ENCODE measurements at places on chromosomes 3 and 15.

GRCh38 chr3:4852780-4853748, 126.2 kb upstream of the BHLHE40 start:
- no peak overlapping the region for H3K4me3 ChIP-seq
- no peaks in the 10 kb centered on the region for H3K36me3 ChIP-seq
- H3K4me1 ChIP-seq = peaks cover 17% of the 10 kb centered on the region

- no peak overlapping the region for H3K4me3 ChIP-seq
- H3K27me3 ChIP-seq = no peaks in the 10 kb centered on the region
- H3K27ac ChIP-seq = no peak overlapping the region
- peak; percentile 46 for DNase-seq
- H3K4me1 ChIP-seq = peaks cover 8% of the 10 kb centered on the region
- H3K36me3 ChIP-seq = no peaks in the 10 kb centered on the region
Measured at GRCh38 chr15:70127288-70127746, 29.6 kb upstream of the TLE3 start.

- H3K27ac ChIP-seq = no peak overlapping the region
- no peak overlapping the region for H3K4me3 ChIP-seq
- H3K4me1 ChIP-seq = no peaks in the 10 kb centered on the region
- no peaks in the 10 kb centered on the region for H3K27me3 ChIP-seq
Measured at GRCh38 chr3:134037168-134037567, 7.4 kb upstream of the SLCO2A1 start.

GRCh38 chr3:62374341-62375218, 1.2 kb upstream of the FEZF2 start:
- H3K27ac ChIP-seq = no peak overlapping the region
- DNase-seq = no peak
- no peaks in the 10 kb centered on the region for H3K36me3 ChIP-seq
- H3K4me3 ChIP-seq = no peak overlapping the region

DNA sequence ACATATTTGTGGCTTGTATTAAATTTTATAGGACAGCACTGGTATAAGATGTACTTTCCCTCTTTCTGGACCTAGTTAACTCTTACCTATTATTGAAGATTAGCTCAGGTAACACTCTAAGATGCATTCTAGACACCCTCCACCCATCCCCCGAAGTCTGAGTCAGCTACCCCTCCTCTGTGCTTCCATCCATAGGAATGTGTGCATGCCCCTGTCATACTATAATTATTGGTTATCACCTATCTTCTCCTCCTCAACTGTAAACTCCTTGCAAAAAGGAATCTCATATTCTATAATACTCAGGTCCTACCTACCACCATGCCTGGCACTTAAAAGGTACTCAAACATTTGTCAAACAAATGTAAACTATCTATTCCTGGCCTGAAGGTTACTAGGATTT, 3.0 kb downstream of the PEAK1 start:
- H3K27ac ChIP-seq = no peak overlapping the region
- no peaks in the 10 kb centered on the region for H3K36me3 ChIP-seq
- no peak for DNase-seq
- H3K4me1 ChIP-seq = peaks cover 19% of the 10 kb centered on the region

DNA sequence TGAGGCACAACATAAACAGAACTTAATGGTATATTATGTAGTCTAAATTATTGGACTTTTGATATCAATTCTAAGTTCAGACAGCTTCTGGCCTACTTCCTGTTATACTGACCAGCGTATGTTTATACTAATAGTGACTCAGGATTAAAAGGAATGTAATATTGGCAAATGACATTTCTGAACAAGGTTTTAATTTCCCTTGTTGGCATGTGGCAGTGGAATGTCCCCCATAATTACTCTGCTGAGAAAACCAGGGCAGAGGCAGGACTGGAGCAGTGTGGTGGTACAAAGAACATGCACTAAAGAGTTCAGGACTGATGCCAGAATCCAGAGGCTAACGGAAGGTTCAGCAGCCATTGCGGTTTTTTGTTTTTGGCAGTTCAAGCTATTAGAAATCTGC, 184.0 kb downstream of the KCNAB1 start:
- H3K4me1 ChIP-seq = peaks cover 11% of the 10 kb centered on the region
- no peaks in the 10 kb centered on the region for H3K27me3 ChIP-seq
- no peak for DNase-seq
- no peak overlapping the region for H3K27ac ChIP-seq

DNA sequence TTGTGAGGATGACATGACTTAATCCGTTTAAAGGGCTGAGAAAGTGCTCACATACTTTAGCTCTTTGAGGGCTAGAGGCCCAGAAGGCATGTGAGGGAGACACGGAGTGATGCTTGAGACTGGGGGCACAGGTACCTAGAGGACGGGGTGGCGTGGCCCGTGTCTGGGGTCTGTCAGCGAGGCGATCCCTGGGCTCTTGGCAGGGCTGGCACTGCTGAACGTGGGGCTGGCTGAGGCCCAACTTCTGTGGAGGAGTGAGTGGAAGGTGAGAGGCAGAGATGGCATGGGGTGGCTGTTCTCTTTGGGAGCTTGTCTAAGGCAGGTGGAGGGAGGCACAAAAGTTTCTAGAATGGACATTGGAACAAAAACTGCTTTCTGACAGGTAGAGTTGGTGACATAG, 9.5 kb downstream of the SEMA4B start:
- no peaks in the 10 kb centered on the region for H3K36me3 ChIP-seq
- DNase-seq = no peak
- no peak overlapping the region for H3K4me3 ChIP-seq
- H3K27me3 ChIP-seq = no peaks in the 10 kb centered on the region
- H3K27ac ChIP-seq = peak overlapping the region; percentile 92

DNA sequence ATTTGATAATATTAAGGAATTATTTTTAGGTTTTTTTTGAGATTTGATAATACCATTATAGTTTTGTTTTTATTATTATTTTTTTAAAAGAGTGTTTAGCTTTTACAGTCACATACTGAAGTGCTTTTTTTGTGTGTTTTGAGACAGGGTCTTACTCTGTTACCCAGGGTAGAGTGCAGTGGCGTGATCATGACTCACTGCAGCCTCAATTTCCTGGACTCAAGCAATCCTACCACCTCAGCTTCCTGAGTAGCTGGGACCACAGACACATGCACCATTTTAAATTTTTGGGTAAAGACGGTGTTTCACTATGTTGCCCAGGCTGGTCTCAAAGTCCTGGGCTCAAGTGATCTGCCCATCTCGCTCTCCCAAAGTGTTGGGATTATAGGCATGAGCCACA, 73.0 kb downstream of the SUMF1 start:
- H3K27ac ChIP-seq = no peak overlapping the region
- H3K27me3 ChIP-seq = no peaks in the 10 kb centered on the region
- no peaks in the 10 kb centered on the region for H3K36me3 ChIP-seq
- no peak overlapping the region for H3K4me3 ChIP-seq
- H3K4me1 ChIP-seq = no peaks in the 10 kb centered on the region

DNA sequence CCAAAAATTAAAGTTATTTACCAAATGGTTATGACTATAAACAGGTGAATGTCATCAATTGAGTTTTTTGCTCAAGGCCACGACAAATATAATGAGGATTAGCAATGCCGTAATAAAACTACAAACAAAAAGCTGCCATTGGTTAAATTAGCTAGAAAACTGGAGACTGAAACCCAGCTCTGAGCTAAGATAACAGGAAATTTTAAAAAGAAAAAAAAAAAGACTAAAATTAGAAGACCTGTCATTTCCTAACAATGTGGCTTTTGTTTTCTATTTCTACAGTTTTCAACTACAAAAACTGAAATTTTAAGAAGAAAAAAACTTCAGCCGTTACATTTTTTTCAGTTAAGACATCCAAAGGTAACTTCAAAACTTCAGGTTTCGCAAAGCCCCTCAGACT, 9.7 kb downstream of the SLC12A6 start:
- no peaks in the 10 kb centered on the region for H3K27me3 ChIP-seq
- DNase-seq = no peak
- H3K4me3 ChIP-seq = no peak overlapping the region

GRCh38 chr3:187567661-187568121, 102.5 kb downstream of the SST start:
- no peaks in the 10 kb centered on the region for H3K36me3 ChIP-seq
- H3K27ac ChIP-seq = no peak overlapping the region
- no peaks in the 10 kb centered on the region for H3K27me3 ChIP-seq
- no peaks in the 10 kb centered on the region for H3K4me1 ChIP-seq
- no peak for DNase-seq

DNA sequence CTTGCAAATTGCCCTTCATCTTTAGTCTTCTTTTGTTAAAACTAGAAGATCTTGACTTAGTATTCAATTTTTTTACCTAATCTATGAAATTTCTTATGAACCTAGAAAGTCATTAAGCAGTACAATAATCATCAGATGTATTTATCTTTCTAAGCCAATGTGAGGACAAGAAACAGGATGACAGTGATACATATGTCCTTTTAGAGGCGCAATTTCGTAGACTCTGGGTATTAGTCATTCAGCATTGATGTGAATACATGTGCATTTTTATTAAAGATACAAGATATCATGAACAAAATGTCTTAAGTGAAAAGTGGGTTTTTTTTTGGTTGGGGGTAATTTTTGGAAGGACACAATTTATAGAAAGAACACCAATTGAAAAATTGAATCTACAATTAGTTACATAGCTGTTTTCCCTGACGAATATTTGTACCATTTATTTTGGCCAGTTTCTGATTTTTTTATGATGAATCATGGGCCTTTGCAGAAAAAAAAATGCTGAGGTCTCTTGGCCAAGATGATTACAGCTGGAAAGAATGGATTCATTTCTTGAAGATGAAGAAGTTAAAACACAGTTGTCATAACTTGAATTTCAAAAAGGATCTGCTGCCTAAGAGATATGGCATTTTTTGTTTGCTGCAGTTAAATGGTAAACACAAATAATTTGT, 48.9 kb upstream of the AGTR1 start:
- no peaks in the 10 kb centered on the region for H3K4me1 ChIP-seq
- no peak overlapping the region for H3K4me3 ChIP-seq
- H3K27me3 ChIP-seq = no peaks in the 10 kb centered on the region
- no peaks in the 10 kb centered on the region for H3K36me3 ChIP-seq
- no peak for DNase-seq
- H3K27ac ChIP-seq = no peak overlapping the region

DNA sequence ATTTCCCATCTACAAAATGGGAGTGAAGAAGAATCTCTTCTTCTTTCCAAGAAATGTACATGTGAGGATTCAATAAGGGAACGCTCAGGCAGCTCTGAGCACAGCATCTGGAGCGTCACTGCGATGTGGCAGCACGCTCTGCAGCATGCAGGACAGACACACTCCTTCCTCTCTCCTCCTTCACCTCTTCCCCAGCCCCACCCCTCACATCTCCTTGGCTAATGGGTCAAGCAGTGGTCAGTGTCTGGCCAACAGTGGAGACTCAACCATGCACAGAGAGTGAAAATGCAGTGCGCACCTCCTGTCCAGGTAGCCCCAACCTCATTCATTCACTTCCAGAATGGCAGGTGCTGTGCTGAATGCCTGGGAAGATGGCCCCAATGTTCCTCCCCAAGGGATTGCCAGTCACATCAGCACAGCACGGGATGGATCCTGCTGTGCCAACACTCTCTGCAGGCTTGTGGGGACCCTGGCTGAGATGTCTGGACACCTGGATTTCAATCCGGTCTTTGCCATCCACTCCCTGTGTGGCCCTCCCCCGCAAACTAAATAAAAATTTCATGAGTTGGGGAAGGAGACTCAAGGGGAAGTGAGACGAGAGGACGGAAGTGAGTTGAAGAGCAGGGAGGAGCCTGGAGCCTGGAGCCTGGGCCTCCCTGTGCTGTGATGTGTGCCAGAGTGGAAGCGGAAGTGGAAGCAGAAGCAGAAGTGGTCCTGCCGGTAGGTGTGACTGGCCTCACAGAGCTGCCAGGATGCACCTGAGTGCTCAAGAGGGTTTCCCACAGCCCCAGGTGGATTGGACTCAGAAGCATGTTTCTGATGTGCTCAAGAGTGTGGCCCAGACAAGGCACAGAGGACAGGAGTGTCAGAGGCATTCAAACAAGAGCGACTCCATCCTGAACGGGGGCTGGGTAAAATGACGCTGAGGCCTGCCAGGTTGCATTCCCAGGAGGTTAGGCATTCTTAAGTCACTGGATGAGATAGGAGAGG, 163.9 kb downstream of the SMAD6 start:
- H3K4me1 ChIP-seq = no peaks in the 10 kb centered on the region
- no peak overlapping the region for H3K4me3 ChIP-seq
- no peaks in the 10 kb centered on the region for H3K36me3 ChIP-seq
- H3K27me3 ChIP-seq = no peaks in the 10 kb centered on the region
- DNase-seq = no peak
- no peak overlapping the region for H3K27ac ChIP-seq

GRCh38 chr15:28018291-28019044, 80.6 kb downstream of the OCA2 start:
- no peak overlapping the region for H3K27ac ChIP-seq
- H3K27me3 ChIP-seq = no peaks in the 10 kb centered on the region
- peaks cover 9% of the 10 kb centered on the region for H3K4me1 ChIP-seq
- no peak overlapping the region for H3K4me3 ChIP-seq
- no peaks in the 10 kb centered on the region for H3K36me3 ChIP-seq

DNA sequence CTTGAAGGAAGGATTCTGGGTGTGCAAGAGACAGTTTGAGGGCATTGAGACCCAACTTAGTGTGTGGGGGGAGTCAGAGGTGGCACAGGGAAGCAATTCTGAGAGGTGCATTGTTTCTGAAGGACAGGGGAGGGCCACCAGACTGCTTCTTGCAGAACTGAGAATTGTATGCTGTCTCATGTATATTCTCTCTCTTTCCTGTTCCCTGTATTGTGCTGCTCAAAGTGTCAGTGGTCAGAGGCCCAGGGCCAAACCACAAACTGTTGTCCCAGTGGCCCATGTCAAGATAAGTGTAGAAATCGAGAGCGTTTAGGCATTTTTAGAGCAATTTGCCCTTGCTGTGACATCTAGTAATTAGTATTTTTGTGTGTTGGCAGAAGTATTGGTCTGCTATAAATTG, 567.1 kb downstream of the EDEM1 start:
- no peak overlapping the region for H3K4me3 ChIP-seq
- DNase-seq = peak; percentile 28
- H3K27me3 ChIP-seq = no peaks in the 10 kb centered on the region
- no peaks in the 10 kb centered on the region for H3K4me1 ChIP-seq
- no peak overlapping the region for H3K27ac ChIP-seq
- no peaks in the 10 kb centered on the region for H3K36me3 ChIP-seq

DNA sequence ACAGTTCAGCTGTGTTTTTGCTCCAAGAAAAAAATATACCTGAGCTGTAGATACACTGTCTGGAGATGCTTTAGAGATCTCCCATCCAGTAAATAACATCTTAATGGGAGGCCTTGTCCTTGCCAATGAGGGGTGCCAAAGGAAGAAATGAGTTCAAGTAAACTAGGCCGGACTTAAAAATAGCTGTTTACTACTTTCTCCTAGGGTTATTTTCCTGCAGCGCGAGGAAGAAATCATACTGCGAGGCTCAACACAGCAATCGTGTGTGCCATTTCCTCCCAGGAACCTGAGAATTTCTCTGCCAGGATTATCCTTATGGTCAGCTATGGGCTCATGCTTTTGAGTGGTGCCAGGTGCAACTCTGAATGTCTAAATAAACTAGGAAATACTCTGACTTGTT, 71.9 kb downstream of the CMTM8 start:
- DNase-seq = no peak
- no peak overlapping the region for H3K27ac ChIP-seq
- no peak overlapping the region for H3K4me3 ChIP-seq
- H3K4me1 ChIP-seq = peaks cover 38% of the 10 kb centered on the region
- H3K36me3 ChIP-seq = no peaks in the 10 kb centered on the region

GRCh38 chr3:170467571-170468147, 49.0 kb downstream of the CLDN11 start:
- no peak for DNase-seq
- no peak overlapping the region for H3K27ac ChIP-seq
- H3K4me1 ChIP-seq = no peaks in the 10 kb centered on the region
- no peaks in the 10 kb centered on the region for H3K27me3 ChIP-seq
- H3K4me3 ChIP-seq = no peak overlapping the region
- H3K36me3 ChIP-seq = no peaks in the 10 kb centered on the region

- no peak overlapping the region for H3K27ac ChIP-seq
- peaks cover 5% of the 10 kb centered on the region for H3K4me1 ChIP-seq
Measured at GRCh38 chr15:57146506-57147201, 228.2 kb downstream of the TCF12 start.
